Kidney glomerular epithelial cell (primary cell): ENCODE measurements at places on chromosomes 2 and 18.
A peak's percentile ranks its signal among the peaks of the same experiment; 100 is the strongest.

- DNase-seq, result no peak
These were observed 29.0 kb downstream of the LPIN1 start for GRCh38 chr2:11775384-11775783.

DNA sequence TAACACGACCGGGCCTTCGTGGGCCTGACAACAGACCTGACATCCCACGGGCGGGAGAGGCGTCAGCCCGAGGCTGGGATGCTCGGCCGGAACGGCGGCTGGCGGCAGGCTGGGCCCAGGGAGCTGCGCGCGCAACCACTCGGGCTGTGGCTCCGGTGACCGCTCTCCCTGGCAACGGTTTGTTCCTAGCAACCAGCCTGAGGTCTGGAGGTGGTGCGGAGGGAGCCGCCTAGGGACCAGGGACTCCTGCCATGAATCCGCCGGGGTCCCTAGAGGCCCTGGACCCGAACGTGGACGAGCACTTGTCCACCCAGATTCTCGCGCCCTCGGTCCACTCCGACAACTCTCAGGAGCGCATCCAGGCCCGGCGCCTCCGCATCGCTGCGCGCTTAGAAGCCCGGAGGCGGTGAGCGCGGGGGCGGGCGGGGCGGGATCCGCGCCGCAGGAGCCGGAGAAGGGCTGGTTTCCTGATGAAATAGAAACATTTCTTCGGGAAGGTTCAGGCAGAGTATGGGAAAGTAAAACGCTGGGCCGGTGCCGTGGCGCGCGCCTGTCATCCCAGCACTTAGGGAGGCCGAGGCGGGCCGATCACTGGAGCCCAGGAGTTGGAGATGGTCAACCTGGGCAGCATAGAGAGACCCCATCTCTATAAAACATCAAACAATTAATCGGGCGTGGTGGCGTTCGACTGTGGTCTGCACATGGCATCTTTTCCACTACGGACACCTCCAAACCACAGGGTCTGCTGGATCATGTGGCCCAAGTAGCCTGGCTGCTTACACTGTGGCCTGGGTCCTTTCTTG lies at the start of gene DRC1:
Gene DRC1 (plus strand): TSS at position 182 of the 803 bp plus-strand sequence. CDS start 70 bp downstream, at position 252.
- DNase-seq, result peak; percentile 65

DNA sequence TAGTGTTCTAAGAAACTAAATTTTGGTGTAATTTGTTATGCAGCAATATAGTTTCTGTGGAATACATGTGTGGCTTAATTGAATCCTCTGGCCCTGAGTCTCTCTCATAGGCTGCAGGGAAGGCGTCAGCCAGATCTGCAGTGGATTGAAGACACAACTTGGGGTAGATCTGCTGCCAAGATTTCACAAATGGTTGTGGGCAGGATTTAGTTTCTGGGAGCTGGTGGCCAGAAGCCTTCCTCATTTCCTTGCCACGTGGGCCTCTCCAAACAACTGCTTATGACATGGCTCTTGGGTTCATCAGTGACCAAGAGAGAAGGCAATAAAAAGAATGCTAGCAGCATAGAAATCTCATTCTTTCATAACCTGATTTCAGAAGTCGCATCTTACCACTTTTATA lies 28.2 kb downstream of the CCDC102B start:
- no peak for DNase-seq

DNA sequence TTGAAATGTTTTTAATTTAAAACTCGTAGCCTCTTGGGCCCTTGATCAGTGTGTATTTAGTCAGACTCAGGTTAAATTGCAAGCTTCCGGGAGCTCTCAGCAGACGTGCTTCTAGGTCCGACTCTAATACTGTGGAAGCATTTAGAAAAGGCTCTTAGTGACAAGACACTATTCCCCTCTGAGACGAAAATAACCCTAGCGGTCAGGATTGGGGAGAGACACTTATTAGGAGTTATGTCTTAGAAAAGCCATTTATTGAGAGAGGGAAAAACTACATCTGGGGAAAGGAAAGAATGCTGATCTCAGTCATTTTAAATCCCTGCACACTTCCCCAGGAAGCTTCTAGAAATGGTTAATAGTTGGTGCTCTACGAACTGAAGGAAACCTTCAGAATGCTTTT lies 110.5 kb upstream of the NCK2 start:
- DNase-seq, result no peak

GRCh38 chr2:8282858-8283252 lies 399.0 kb upstream of the ID2 start:
- no peak for DNase-seq

DNA sequence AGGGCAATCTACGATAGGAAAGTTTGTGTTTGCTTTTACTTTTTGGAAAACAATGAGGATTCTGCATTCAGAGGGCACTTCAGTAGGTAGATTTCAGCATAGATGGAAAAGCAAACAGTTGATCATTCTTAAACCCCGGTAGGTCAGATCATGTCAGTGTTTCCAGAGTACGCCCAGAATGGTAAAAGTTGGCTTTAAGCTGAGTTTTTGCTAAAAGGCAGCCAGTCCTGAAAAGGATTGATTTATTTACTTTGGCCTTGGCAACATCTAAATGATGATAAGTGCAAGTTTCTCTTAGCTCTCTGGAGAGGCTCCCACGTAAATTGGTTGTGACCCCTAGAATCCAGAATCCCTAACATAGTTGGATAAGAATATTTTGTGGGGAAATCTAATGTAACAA lies 168.0 kb downstream of the DIS3L2 start:
- no peak for DNase-seq

GRCh38 chr2:40281021-40281940 lies 170.6 kb downstream of the SLC8A1 start:
- DNase-seq, result peak; percentile 89

GRCh38 chr2:120905298-120905697 lies 169.6 kb downstream of the GLI2 start:
- no peak for DNase-seq

DNA sequence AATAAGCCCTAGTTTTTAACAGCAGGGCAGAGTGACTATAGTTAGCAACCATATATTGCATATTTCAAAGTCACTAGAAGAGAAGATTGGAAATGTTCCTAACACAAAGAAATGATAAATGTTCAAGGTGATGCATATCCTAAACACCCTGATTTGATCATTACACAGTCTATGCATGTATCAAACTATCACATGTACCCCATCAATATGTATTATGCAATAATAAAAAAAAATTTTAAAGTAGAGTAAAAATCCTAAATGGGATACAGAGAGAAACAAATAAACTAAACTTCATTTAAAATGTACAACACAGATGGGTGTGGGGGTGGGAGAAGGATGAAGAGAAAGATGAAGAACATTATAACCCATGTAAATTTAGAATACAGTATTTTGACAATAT lies 93.9 kb downstream of the TMEM131 start:
- no peak for DNase-seq

GRCh38 chr2:159968279-159968900 lies 94.0 kb downstream of the PLA2R1 start:
- DNase-seq, result no peak

DNA sequence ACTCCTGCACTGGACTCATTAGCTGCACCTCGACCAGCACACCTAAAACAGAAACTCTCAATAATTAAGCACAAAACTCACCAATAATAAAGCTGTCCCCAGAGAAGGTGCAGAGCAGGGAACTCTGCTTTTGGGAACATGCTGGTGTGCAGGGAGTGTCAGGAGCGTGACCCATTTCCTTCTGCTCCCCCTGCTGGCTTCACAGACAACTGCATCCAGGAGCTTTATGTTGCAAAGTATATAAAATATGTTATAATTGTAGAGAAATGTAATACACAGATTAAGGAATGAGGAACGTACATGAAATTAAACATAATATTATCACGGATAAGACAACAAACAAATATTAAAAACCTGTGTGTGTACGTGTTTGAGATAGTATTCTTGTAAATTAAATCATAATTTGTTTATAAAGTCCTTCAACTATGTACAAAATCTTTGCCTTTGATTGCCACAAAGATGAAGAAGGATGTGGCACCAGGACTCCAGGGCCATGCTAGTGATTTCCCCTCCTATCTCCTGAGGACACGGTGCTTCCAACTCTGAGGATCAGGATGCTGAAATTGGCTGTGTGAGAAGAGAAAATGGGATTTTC lies 68.6 kb upstream of the MAL start:
- peak; percentile 3 for DNase-seq

GRCh38 chr2:73243884-73244570 lies 9.9 kb downstream of the CCT7 start:
- DNase-seq, result no peak

- DNase-seq, result no peak
These were observed 134.9 kb upstream of the DSEL start for GRCh38 chr18:67651438-67651837.

- DNase-seq, result peak; percentile 45
These were observed 26.5 kb upstream of the KCNS3 start for GRCh38 chr2:17851731-17852585.

- DNase-seq, result no peak
These were observed 40.0 kb downstream of the MAP2 start for GRCh38 chr2:209463835-209464234.

GRCh38 chr2:160257743-160258491 lies 57.8 kb upstream of the ITGB6 start:
- no peak for DNase-seq

- peak; percentile 1 for DNase-seq
These were observed 78.5 kb downstream of the PRKCE start for GRCh38 chr2:45729753-45730512.

- no peak for DNase-seq
These were observed 140.3 kb downstream of the CYRIA start for GRCh38 chr2:16525265-16525887.

DNA sequence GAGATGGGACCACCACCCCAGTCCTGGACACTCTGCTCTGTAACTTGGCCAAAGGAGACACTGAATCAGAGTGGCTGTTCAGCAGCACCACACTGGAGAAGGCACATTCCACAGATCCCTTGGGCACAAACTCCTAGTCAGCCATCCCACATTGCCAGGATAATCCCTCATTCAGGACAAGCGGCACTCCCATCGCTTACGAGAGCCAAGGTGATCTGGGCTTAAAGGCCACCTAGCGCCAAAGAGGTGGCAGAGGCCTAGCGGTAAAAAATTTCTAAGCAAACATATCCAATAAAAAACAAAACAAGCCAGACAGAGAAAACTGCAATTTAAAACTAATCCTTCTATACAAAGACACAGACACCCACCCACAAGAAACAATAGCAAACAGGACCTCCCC lies 62.2 kb downstream of the EPB41L3 start:
- DNase-seq, result no peak

DNA sequence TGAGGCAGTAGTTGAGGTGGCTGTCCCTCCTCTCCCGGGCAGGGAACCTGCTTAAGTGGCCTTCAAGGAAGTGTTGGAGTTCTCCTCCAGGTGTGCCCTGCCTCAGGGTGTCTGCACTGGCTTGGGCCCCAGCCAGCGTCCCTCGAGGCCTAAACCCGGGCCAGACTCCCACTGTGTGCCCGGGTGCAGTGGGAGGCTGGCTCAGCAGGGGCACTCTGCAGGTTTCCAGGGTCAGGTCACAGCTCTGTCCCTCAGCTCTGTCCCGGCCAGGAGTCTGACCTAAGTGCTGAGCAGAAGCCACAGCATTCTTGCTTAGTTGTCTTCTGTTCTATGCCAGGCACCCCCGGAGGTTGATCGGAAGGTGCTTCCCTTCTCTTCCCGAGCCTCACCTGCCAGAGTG lies 69.0 kb upstream of the OTOS start:
- DNase-seq, result no peak

DNA sequence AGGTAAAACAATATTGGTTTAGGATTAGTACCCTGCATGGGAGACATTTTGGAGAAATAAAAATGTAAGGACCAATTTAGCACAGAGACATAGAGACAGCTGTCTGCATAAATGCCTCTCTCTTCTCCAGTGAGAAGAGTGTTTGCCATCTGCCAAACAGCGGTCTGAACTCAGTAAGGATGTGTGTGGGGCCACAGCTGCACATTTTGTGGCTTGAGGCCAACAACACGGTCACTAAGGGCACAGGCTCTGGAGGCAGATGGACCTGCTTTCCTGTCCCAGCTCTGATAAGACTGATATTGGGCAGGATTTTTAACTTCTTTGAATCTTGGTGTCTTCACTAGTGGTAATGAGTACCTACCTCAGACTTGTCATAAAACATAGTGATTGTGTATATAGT lies 10.2 kb downstream of the ZBTB14 start:
- no peak for DNase-seq

DNA sequence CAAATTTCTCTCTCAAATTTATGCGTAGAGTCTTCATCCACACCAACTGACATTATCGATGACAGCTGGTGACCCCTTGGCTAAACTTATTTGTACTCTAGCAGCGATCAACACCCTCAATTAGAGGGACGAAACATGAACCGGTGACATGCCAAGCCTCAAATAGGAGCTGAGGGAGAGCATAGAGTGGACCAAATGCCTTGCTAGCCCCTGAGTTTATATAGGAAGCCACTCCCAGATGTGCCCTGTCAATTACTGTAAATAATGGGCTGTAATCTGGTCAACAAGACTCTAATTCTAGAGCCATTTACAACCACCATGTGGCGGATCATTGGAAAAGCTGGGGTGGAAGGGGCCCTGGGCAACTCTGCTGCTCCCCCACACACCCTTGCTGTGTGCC lies 47.6 kb upstream of the FHL2 start:
- DNase-seq, result no peak

GRCh38 chr2:67716895-67717396 lies 319.8 kb downstream of the ETAA1 start:
- peak; percentile 17 for DNase-seq
